Temporal lobe (tissue), 4 donors: ENCODE measurements at places on chromosomes 11 and 22. TPM values are rescaled to one million over a fixed set of nuclear protein-coding genes. Genes with fewer than 3 reads are reported as not detected.

The ACTN3 gene
- not detected for total RNA-seq

The IZUMO1R gene
- total RNA-seq: not detected

The NXPE4 gene
- total RNA-seq: not detected

The PRCP gene
- 32.9 TPM for total RNA-seq

The TPBGL gene
- total RNA-seq: not detected

The SIAE gene
- 6.9 TPM for total RNA-seq

The BLID gene
- total RNA-seq: 5.9 TPM

The EXPH5 gene
- total RNA-seq: 0.49 TPM

The RASD2 gene
- 1.7 TPM for total RNA-seq

The SAA4 gene
- total RNA-seq: not detected

The DTX4 gene
- total RNA-seq: 41.1 TPM

The MYOD1 gene
- not detected for total RNA-seq

The SCGB1D2 gene
- total RNA-seq: not detected

The ART5 gene
- not detected for total RNA-seq

The OR8A1 gene
- total RNA-seq: not detected

The RFPL3 gene
- total RNA-seq: not detected

The ENDOD1 gene
- total RNA-seq: 17.9 TPM

The C11orf87 gene
- 38.8 TPM for total RNA-seq

The MMP10 gene
- total RNA-seq: not detected

The DDIAS gene
- 2.5 TPM for total RNA-seq

The SEPTIN5 gene
- 235 TPM for total RNA-seq

The SULT4A1 gene
- total RNA-seq: 35.2 TPM

The CASP12 gene
- total RNA-seq: not detected

The CD6 gene
- 0.74 TPM for total RNA-seq

The TRIM49 gene
- total RNA-seq: not detected

The DCDC1 gene
- total RNA-seq: 1.2 TPM

The FAM180B gene
- total RNA-seq: 0.25 TPM

The OR4A16 gene
- not detected for total RNA-seq

The NCAM1 gene
- 514 TPM for total RNA-seq

The GGT1 gene
- total RNA-seq: 2.7 TPM

The OR51B2 gene
- 0.49 TPM for total RNA-seq

The IL18BP gene
- total RNA-seq: 2.5 TPM

The NAP1L4 gene
- total RNA-seq: 185 TPM

The BACE1 gene
- total RNA-seq: 30.7 TPM

The ADAMTS8 gene
- 2.0 TPM for total RNA-seq

The PTPN5 gene
- 24.6 TPM for total RNA-seq

The ASPHD2 gene
- total RNA-seq: 9.3 TPM

The BRSK2 gene
- total RNA-seq: 31.7 TPM

The SYT13 gene
- 130 TPM for total RNA-seq

The SYT8 gene
- total RNA-seq: not detected

The SERHL2 gene
- 3.0 TPM for total RNA-seq

The STARD10 gene
- total RNA-seq: 18.9 TPM

The SCT gene
- total RNA-seq: not detected

The TTC28 gene
- 132 TPM for total RNA-seq

The TRABD gene
- 4.2 TPM for total RNA-seq
